ENCODE measurements at places on chromosomes 6 and 20.

DNA sequence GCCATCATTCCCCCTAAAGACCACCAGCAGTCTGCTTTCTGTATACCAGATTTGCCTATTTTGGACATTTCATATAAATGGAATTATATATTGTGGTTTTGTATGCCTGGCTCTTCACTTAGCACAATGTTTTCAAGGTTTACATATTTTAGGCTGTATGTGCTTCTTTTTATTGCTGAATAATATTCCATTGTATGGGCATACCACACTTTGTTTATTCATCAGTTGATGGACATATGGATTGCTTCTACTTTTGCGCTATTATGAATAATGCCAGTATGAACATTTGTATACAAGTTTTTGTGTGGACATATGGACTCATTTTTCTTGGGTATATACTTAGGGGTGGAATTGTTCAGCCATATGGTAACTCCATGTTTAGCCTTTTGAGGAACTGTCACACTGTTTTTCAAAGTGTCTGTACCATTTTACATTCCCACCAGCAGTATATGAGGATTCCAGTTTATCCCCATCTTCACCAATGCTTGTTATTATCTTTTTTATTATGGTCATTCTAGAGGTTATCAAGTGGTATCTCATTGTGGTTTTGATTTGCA lies 12.7 kb downstream of the L3MBTL1 start:
- no peak for DNase-seq

DNA sequence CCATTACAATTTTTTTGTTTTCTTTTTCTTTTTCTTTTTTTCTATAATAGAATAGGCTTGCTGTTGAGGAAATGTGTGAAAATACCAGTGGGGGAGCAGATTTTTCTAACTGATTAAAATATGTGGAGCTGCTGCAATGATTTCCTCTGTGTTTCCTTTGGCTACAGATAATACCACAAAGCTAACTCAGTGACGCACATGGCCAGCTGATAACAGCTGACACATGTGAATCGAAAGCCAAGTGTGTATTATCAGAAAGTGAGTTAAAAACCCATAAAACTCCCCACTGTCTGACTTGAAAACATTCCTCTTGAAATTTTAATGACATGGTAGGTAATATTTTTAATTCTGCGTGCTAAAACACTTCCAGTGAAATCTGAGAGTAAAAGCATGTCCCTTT lies 70.8 kb upstream of the AHI1 start:
- peak; percentile 41 for DNase-seq

DNA sequence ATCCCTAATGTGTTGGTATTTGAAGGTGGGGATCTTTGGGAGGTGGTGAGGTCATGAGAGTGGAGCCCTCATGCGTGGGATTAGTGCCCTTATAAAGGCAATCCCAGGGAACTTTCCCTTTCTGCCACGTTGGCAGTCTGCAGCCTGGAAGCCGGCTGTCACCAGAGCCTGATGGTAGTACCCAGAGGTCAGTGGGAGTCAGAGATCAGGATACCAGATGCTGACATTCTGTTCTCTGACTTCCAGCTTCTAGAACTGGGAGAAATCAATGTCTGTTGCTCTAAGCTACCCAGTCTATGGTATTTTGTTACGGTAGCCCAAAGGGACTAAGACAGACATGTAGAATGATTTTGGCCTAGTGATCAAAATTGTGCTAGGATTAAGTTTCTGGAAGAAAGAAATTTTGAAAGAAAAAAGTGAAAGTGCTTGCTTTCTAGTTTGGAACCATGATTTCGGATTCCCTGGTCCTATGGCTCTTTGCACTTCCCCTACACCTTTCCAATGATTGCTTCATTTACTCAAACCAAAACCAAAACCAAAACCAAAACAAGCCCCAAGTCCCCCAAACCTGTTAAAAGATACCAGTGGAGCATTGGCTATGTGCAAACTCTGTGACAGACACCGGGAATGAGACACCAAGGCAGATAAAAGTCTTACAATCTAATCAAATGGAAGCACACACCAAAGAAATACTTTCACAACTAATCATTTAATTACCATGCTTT lies 173.7 kb upstream of the ZNF217 start:
- no peak for DNase-seq

DNA sequence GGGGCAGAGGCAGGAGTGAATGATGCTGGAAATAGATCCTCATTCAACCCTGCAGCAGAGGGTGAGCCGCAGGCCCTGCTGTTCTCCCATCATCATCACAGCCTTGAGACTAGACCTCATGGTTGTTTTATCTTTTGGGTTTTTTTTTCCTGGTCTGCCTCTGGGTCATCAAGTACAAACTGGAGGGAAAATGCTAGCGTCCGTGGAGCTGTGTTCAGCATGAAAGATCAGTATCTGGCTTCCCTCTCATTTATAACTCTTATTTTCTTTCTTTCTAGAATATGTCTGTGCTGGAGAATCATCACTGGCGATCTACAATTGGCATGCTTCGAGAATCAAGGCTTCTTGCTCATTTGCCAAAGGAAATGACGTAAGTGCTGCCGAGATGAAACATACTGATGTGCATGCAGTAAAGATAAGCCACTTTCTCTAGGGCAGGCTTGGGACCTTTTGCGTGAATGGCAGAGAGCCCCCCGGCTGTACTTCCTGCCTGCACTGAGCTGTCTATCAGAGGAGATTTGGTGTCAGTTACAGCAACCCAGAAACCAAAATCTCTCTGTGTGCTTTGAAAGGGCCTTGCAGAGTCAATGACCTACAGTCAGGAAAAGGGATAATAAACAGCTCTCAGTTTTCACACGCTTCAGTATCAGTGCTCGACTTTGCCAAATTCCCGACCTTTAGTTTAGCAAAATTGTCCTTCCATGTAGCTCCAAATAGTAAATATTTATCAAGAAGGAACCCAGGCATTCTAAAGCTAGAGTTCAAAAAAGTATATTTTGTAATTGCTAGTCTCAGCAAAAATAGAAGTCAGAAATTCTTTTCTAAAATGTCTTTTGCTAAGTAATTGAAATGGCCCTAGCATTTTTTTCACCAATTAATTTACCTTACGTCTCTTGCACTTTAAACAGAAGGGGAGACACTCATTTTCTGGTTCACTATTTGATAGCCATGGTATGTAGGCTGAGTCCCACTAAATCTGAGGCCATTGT lies 76.3 kb downstream of the MTFR2 start:
- DNase-seq: no peak

GRCh38 chr6:21278375-21278745 lies 315.2 kb upstream of the SOX4 start:
- no peak for DNase-seq

GRCh38 chr6:37635319-37635718 lies 62.4 kb downstream of the MDGA1 start:
- no peak for DNase-seq

DNA sequence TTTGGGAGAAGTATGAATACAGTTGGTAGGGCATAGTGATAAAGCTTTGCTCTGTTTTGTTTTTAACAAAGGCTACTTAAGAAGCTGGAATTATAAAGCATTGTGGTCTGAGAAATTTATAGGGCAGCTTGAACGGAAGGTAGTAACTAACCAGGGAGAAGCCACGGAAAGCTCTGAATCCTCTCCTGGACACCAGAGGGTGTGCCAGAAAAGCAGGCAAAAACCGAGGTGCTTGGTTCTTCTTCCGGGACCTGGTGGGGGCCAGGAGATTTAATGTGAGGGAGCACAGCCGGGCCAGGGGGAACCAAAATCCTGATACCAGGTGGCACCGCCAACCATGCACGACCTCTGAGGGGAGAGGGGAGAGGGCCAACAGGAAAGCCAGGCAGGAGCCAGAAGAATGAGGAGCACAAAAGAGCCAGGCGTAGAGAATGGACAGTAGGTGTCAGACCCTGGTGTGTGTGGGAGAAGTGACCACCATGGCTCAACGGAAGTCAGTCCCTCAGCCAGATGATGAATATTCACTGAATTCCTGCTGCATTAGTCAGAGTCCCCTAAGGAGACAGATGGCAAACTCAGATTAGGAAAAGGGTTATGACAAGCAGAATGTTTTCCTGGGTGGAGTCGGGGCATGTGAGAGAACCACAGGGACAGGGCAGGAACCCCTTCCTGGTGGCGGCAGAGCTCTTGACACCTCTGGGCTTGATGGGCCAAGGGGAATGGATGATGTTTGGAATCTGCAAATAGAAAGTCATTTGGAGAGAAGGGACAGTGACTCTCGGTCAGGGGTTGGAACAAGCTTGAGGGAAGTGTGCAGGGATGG lies 262.3 kb downstream of the ZNF217 start:
- DNase-seq: no peak

- DNase-seq: no peak
Observed at GRCh38 chr6:37585523-37585905, 85.8 kb upstream of the CCDC167 start.

DNA sequence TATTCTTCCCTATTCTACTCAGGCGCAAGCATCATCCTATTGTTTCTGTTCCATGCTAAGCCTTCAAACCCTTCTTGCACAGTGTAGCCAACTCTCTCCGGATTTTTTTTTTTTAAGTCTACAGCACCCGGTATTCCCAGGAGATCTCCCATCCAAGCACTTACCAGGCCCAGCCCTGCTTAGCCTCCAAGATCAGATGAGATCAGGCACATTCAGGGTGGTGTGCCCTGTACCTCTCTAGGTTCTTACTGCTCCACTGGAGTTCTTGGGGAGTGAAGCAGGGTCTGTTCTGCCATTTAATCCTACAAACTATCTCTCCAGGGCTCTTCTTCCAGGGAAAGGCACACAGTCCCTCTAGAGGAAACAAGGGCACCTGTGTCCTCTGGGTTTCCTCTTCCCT lies 14.9 kb upstream of the NUP153 start:
- DNase-seq: no peak

- no peak for DNase-seq
Observed at GRCh38 chr6:133918208-133918930, 29.5 kb downstream of the TCF21 start.

- peak; percentile 84 for DNase-seq
Observed at GRCh38 chr6:170271771-170272314, 19.0 kb downstream of the DLL1 start.

DNA sequence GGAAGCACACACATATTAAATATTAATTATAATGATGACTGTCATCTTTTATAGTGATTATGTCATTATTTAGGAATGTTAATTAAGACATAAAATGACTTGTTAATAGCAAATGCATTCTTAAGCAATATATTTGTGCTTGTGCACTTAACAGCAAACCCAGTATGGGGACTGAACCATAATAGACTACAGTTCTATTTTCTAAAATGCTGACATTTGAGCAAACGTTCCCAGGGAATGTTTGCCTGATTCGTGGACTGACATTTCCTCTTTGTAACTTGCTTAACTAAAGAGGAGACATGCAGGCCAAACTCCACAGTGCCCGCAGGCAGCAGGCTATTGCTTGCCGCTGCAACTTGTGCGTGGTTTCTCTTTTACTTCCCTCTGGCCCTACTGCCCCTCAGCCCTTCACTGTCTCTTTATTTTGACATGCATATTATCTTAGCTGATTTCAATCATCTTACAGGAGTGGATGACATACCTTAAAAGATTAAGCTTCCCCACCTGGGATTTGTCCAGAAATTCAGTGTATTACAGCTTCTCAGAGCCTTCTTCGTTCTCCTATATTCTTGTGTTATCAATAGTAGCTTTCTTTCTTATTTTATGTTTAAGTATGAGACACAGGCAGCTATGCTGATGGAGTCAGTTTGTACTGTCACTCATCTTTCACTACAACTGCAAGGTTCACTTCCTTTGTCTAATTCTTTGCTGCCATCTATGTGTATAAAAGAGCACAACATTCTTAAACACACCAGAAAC lies 141.5 kb downstream of the GMDS start:
- DNase-seq: peak; percentile 42

DNA sequence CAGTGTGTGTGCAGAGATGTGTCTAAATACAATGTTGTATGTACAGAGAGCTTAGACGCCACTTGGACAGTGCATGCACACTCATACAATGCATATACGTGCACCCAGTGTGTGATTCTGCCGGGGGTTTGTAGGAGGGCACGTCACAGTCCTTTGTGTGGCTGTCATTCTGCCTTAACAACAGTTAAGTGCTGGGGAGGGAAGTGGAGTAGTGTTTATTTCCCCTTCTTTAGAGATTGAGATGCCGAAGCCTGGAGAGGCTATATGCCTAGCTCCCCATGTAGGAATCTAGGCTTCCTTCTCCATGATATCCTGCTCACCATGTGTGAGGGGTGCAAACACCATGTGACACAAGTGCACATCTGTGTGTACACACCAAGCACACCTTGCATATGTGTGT lies 38.2 kb downstream of the MDFI start:
- DNase-seq: no peak

DNA sequence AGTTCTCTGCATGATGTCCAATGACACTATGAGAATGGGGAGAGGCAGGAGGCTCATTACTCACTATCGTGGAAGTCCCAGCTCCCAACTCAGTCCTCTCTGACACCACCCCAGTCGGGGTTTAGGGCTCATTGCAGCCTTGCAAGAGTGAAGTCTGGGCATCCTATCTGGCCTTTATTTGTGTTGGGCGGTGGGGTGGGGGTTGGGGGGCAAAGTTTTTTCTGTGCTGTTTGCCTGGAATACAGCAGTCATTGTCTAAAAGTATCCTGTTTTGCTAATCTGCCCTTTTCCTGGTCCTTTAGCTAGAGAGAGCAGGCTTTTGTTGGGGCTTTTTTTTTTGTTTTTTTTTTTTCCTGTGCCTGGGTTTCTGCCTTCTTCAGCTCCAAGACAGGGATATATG lies 174.2 kb downstream of the MYLK4 start:
- no peak for DNase-seq

- no peak for DNase-seq
Observed at GRCh38 chr20:7505835-7506221, 434.4 kb downstream of the HAO1 start.

- no peak for DNase-seq
Observed at GRCh38 chr20:9492067-9492466, 22.3 kb upstream of the LAMP5 start.

DNA sequence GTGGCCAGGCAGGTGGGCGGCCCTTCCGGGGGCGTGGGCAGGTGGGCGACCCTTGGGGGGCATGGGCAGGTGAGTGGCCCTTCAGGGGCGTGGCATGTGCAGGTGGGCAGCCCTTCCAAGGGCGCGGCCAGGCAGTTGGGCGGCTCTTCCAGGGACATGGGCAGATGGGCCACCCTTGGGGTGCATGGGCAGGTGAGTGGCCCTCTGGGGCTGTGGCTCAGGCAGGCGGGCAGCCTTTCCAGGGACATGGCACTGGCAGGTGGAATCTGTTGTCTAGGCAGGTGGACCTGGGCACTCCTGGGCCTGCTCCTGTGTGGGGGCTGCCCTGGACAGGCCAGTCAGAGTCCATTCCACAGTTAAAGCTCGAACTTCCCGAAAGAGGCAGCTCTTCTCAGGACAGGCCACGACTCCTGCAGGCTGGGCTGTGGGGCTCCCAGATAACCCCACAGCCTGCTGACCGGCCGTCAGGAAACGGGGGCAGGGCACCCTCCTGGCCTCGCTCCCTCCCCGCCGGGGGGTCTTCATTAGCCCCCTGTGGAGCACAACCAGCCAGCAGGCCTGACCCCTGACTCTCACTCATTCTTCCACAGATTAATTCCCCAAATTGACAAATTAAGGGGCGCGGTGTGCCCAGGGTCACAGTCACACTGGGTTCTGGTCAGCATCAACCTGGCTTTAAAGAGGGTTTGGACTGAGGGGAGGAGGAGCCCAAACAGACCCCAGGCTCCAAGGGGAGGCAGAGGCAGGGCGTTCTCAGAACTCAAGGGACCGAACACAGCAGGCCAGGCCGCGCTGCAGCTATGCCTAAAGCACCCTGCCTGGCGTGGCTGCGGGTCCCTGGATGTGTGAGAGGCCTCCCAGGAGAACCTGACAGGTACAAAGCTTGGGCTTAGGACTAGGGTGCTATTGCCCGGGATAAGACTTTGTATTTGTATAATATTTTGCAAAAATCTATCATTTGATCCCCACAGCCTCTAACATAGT lies 130.0 kb downstream of the DLL1 start:
- no peak for DNase-seq

GRCh38 chr6:57342148-57342669 lies 24.8 kb downstream of the PRIM2 start:
- DNase-seq: no peak

GRCh38 chr6:145286916-145287315 lies 448.4 kb downstream of the EPM2A start:
- DNase-seq: no peak

Data from naive thymus-derived CD8-positive, alpha-beta T cell (primary cell).